ENCODE measurements at places on chromosomes 2 and 18.

DNA sequence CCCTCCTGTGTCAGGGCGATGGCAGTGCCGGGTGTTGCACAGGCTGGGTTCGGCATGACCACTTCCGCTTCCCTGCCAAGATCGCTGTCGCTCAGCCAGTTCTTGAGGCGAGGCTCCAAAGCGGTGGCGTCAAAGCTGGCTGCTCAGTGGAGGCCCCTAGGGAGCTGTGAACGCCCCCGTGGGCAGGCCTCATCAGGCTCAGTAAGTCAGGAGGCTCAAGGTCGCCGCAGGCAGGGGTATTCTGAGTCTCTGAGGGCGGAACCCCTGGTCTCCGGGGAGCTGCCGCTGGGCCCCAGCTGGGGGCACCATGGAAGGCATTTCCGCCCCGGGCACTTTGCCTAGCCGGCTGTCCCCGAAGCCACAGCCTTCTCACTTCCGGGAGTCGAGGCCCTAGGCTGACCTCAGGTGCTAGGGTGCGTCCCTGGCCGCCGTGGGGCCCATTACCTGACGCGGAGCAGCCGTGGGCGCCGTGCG is 210.4 kb downstream of the SOCS6 start:
- peaks cover under 1% of the 10 kb centered on the region for H3K27me3 ChIP-seq
- H3K36me3 ChIP-seq: no peaks in the 10 kb centered on the region
- H3K4me1 ChIP-seq: no peaks in the 10 kb centered on the region

GRCh38 chr18:7872569-7872968 is 305.5 kb downstream of the PTPRM start:
- no peak overlapping the region for H3K4me3 ChIP-seq
- peak overlapping the region; percentile 58 for H3K27ac ChIP-seq
- DNase-seq: peak; percentile 42
- no peaks in the 10 kb centered on the region for H3K27me3 ChIP-seq

- no peak for DNase-seq
- H3K36me3 ChIP-seq: peaks cover 27% of the 10 kb centered on the region
- H3K4me1 ChIP-seq: no peaks in the 10 kb centered on the region
- H3K27ac ChIP-seq: no peak overlapping the region
These were observed 67.8 kb downstream of the NCKAP1 start for GRCh38 chr2:182970486-182970885.

- no peak overlapping the region for H3K27ac ChIP-seq
- DNase-seq: no peak
- no peaks in the 10 kb centered on the region for H3K36me3 ChIP-seq
- peaks cover 3% of the 10 kb centered on the region for H3K4me1 ChIP-seq
- no peaks in the 10 kb centered on the region for H3K27me3 ChIP-seq
These were observed 13.9 kb downstream of the RDH14 start for GRCh38 chr2:18546567-18546966.

GRCh38 chr2:60992985-60993392 is 24.5 kb upstream of the PEX13 start:
- DNase-seq: no peak
- H3K36me3 ChIP-seq: no peaks in the 10 kb centered on the region
- peaks cover 13% of the 10 kb centered on the region for H3K4me1 ChIP-seq
- H3K27ac ChIP-seq: peak overlapping the region; percentile 63
- H3K4me3 ChIP-seq: no peak overlapping the region

- H3K36me3 ChIP-seq: no peaks in the 10 kb centered on the region
- no peak overlapping the region for H3K4me3 ChIP-seq
- H3K27me3 ChIP-seq: no peaks in the 10 kb centered on the region
- H3K27ac ChIP-seq: no peak overlapping the region
- no peak for DNase-seq
These were observed 1195.7 kb upstream of the ZEB2 start for GRCh38 chr2:145715601-145716000.

DNA sequence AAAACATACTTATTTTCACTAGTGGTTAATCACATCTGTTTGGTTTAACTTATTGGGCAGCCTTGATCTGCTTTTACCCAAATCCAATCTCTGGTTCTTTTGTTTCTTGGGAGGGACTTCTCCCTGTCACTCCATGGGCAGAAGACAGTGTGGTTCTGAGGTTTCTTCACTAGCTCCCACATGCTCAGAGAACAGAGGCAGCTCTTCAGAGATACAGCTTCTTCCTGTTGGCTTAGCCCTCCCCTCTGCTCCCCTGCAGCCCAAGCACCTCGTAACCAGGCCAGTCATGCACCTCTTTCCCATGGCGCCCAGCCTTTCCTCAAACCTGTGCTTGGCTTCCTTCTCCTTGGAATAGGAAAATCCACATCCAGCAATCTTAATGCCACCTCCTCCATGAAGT is 32.8 kb downstream of the SLC9A2 start:
- no peak overlapping the region for H3K27ac ChIP-seq
- H3K27me3 ChIP-seq: no peaks in the 10 kb centered on the region
- no peak overlapping the region for H3K4me3 ChIP-seq
- no peaks in the 10 kb centered on the region for H3K4me1 ChIP-seq

DNA sequence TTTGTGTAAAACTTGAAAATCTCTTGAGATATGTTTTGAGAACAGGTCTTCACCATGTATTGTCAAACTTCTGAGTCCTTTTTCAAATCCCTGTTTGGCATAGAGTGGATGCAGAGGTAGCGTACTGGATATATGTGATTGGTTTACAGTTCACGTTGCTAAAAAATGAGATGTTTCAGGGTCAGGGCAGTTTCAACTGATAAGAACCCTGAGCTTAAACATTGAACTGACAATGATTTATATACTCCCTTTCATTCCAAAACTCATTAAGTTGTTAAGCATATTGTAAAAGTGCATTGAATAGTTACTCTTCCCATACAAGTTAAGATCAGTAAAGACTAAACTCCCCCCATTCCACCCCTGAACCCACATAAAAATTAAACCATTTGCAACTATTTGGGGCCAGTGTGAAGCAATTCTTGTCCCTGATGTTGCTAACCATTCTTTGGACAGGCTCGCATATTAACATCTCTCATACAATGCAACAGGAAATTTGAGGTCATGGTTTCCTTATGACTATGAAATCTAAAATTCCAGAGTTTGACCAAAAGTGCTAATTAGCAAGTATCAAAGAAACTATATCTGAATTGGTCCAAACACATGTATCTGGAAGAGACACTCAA is 470.9 kb upstream of the ACVR2A start:
- no peaks in the 10 kb centered on the region for H3K36me3 ChIP-seq
- no peak for DNase-seq
- H3K4me1 ChIP-seq: no peaks in the 10 kb centered on the region
- H3K4me3 ChIP-seq: no peak overlapping the region
- H3K27ac ChIP-seq: no peak overlapping the region
- H3K27me3 ChIP-seq: no peaks in the 10 kb centered on the region

GRCh38 chr2:174866421-174866820 is 102.1 kb upstream of the CHRNA1 start:
- H3K27ac ChIP-seq: no peak overlapping the region
- no peak overlapping the region for H3K4me3 ChIP-seq
- no peaks in the 10 kb centered on the region for H3K4me1 ChIP-seq
- no peaks in the 10 kb centered on the region for H3K27me3 ChIP-seq

Data from left lung (tissue), 14 donors.